Stimulated activated effector memory CD8-positive, alpha-beta T cell treated with anti-CD3 and anti-CD28 coated beads, Interleukin-12 subunit alpha, Interleukin-12 subunit beta, amount 100 ng/mL, for 72 hours (primary cell): ENCODE measurements at places on chromosomes 16 and 17.
A peak's percentile ranks its signal among the peaks of the same experiment; 100 is the strongest.

GRCh38 chr17:37081287-37081686 lies 132.5 kb downstream of the AATF start:
- DNase-seq = no peak

- no peak for DNase-seq
Measured at GRCh38 chr16:5758281-5758680, 660.7 kb upstream of the EEF2KMT start.

DNA sequence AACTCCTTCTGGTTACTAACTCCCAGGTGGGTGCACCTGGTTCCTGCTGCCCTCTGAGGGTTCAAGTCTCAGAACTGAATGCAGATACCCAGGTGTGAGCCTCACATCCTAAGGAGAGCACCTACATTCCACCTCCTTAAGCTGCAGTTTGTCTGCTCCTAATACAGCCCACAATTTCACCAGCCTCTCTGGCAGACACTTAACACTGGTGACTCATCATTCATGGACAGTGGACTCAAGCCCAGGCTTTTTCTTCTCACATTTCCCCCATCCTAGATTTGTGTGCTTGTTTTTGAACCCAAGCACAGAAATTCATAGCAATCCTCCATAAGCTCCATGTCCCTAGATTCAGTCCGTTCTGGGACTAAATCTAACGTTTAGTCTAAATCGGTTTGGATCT lies 7.0 kb upstream of the MAF start:
- DNase-seq = no peak

DNA sequence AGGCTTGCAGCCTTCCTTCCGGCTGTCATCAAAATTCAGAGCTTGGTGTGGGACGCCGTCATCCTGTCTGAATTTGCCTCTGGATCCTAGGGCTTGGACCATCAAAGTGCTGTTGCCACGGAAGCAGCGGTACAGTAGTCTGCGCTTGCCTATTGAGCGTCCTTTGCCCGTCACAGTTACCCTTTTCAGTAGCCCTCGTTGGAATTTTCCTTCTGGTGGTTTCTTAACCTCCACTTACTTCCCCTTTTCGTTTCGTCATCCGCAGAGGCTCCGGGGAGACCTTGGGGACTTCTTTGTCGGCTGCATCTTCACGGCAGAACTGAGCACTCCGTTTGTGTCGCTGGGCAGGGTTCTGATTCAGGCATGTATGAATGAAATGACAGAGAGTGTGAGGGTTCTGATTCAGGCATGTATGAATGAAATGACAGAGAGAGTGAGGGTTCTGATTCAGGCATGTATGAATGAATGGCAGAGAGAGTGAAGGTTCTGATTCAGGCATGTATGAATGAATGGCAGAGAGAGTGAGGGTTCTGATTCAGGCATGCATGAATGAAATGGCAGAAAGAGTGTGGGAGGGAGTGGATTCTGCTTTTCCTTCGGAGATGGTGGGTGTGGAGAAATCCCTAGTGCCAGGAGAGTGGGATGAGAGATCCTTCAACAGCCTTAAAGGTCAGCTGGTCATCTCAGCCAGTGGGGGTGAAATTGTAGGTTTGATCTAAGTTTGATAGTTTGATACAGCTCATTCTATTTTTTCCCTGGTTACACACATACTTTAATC lies 8.0 kb downstream of the TLCD3A start:
- no peak for DNase-seq

DNA sequence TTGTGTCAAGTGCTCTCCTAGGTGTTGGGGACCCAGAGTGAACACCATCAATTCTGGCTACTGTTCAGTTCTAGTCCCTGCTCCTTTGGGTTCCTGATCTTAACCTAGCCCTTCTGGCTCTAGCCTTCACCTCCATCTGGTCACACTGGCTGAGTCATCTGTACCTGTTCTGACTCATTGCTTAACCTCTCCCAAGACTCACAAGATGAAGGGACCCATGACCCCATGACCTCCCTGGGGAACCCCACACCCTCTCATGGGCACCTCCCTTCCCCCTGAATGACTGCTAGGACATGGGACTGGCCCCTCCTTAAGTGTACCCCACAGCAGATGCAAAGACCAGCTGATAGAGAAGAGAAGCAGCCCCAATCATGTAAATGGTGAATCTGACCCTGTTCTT lies 345.8 kb upstream of the CDH5 start:
- no peak for DNase-seq

GRCh38 chr16:57736419-57737351 lies 1.1 kb downstream of the KATNB1 start:
- DNase-seq = peak; percentile 62

DNA sequence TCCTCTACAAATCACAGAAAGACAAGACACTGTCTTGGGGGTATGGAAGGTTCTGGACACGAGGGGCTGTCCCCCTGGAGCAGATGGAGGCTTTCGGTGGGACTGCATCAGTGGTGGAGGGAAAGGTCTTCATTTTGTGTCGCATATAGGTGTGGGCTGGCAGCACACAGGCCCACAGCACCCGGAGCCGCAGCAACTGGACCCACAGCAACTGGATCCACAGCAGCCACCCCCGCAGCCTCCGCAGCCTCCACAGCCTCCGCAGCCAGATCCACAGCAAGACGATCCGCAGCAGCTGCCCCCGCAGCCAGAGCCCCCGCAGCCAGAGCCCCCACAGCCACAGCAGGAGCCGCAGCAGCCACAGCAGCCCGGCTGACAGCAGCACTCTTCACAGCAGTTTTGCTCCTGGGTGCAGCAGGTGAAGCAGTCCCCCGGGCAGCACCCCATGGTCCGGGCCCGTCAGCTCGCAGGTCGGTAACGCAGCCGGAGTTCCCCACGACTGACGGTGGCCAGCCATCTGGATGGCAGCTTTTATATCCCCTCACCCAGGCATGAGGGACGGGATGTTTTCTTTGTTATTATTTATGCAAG lies at the start of gene KRTAP17-1:
TSS of gene KRTAP17-1 (minus strand) at position 507 of the 591 bp plus-strand sequence. CDS start at position 447, 60 bp downstream.
- DNase-seq = no peak

GRCh38 chr16:52498328-52499059 lies 48.4 kb downstream of the TOX3 start:
- no peak for DNase-seq

DNA sequence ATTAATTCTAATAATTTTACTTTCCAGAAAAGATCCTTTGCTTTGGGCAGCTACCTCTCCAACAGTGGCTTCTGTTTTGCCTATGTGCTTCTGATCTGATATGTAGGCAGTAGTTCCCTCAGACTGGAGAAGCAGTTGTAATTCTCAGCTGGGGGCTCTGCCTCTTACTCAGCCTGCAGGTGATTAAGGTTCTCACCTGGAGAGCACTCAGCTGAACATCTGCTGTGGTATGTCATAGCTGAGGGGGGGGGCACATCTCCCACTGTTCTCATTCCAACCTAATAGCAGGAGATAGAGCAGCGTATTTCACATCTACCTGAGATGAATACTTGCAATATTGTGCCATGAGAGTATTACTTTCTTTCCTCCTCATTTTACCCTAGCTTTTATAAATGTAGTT lies 511.9 kb upstream of the CDH8 start:
- DNase-seq = no peak

DNA sequence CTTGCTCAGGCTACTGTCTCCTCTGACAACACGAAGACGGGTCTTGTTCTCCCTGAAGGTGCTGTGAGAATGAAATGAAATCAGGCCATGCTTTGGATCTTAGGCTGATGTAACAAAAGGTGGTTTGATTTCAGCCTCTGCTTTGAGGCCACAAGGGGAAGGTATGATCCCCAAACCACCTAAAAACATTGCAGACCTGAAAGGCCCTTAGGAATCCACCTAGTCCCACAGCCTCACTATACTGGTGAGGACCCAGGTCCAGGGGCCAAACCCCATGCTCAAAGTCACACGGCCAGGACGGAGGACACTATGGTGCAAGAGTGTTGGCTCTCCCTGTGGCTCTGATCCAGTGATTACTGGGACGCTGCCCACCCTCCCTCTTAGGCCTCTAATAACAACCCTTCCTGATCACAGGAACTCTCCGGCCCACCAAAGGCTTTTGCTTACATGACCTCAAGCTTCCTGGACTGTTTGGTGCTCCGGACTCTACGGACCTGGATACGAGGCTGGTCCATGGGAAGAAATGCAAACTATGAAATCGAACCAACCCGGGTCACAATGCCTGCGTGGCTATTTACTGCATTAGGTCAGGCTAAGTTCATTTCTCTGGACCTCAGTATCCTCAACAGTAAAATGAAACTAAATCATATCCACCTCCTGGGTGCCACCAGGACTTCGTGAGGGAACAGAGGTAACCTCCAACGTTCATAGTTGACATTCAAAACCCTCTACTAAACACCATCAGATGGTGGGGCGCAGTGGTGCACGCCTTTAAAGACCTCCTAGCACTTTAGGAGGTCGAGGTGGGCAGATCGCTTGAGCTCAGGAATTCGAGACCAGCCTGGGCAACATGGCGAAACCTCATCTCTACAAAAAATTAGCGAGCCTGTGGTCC lies 1.5 kb downstream of the TRIM25 start:
- DNase-seq = peak; percentile 63

GRCh38 chr17:55356434-55357328 lies 65.0 kb downstream of the MMD start:
- DNase-seq = peak; percentile 55

GRCh38 chr16:333406-334094 lies 19.0 kb downstream of the AXIN1 start:
- DNase-seq = no peak

GRCh38 chr16:68823401-68824135 lies 19.8 kb upstream of the TANGO6 start:
- no peak for DNase-seq

GRCh38 chr16:1378804-1379303 lies 27.1 kb downstream of the GNPTG start:
- DNase-seq = peak; percentile 58

DNA sequence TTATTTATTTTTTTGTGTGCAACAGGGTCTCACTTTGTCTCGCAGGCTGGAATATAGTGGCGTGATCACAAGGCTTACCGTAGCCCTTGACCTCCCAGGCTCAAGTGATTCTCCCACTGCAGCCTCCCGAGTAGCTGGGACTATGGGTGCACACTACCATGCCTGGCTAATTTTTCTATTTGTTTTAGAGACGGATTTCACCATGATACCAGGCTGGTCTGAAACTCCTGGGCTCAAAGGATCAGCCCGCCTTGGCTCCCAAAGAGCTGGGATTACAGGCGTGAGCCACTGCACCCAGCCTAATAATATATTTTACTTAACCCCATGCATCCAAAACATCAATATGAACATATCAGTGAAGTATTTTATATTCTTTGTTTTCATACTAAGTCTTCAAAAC lies 2.0 kb downstream of the CCDC200 start:
- no peak for DNase-seq

DNA sequence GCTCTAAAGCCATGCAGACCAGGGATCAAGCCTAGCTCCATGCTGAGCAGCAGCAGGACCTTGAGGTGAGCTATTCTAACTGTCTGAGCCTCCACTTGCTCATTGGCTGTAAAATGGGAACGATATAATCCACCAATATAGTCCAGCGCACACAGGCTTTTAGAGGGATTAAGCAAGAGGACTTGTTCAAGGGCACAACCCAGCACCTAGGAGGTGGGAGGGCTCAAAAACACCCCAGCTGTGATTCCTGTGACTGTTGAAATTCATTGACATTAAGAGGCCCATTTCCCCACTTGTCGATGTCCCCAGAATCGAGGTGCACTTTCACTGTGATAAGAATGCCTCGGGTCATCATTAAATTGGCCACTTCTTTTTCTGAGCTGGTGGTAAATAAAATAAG lies 4.1 kb downstream of the USH1G start:
- no peak for DNase-seq

DNA sequence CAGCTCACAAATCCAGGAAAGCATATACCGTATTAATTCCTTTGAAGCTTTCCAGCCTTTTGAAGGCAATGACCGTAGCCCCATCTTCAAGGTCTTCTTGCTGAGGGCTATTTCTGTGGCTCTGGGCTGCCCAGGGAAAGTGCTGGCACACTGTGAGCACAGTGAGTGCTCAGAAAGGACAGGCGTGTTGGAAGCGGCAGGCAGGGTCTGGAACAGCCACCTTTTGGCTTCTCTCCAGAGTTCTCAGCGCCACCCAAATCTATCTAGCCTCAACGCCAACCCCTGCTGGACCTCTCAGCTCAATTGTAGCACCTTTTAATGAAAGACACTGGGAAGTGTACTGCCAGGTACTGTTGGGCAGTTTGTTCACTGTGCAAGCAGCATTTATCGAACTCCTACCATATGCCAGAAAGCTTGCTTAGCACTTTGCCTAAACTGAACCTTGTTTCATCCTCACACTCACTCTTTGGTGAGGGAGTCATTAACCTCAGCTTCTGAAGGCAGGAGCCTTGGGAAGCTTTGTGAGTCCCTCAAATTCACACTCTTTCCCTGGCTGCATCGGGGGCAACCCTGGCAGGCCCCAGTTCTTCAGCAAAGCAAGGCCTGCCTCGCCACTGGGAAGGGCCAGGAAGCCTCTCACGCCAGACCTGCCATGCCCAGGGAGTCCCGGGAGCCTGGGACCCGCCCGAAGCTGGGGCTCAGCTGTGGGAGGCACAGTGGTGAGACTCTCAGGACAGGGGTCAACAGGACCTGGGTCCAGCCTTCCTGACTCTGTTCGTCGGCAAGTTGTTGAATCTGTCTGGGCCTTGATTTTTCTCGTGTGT lies 13.5 kb upstream of the CIBAR2 start:
- DNase-seq = no peak

DNA sequence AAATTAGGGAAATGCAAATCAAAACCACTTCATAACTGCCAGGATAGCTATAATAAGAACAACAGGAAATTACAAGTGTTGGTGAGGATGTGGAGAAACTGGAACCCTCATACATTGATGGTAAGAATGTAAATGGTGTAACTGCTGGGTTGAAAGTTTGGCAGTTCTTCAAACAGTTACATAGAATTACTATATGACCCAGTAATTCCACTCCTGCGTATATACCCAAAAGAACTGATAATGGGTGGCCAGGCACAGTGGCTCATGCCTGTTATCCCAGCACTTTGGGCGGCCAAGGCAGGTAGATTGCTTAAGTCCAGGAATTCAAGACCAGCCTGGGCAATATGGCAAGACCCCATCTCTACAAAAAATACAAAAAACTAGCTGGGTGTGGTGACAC lies 4.5 kb upstream of the CMTM4 start:
- no peak for DNase-seq

DNA sequence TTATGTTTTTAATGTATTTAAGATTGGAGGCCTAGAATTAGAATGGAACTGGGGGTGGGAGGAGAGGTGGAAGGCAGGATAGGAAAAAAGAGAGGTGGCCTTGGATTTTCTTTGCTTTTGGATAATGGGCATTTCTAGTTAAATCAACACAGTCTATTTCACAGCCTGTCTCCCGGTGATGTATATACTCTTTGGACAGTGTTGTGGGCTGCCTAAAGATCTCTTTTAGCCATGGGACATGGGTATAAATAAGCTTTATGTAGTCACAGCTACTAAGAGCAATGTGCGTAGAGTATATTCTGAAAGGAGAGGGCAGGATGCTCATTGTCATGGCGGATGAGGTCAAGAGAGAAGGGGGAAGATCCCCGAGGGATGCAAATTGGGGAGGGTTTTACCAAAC lies 1084.4 kb upstream of the RBFOX1 start:
- no peak for DNase-seq

GRCh38 chr16:86673090-86673955 lies 95.0 kb downstream of the FOXL1 start:
- no peak for DNase-seq

- DNase-seq = no peak
Measured at GRCh38 chr16:81548876-81549546, 104.4 kb downstream of the CMIP start.
